ENCODE measurements at places on chromosomes 7 and 10.

DNA sequence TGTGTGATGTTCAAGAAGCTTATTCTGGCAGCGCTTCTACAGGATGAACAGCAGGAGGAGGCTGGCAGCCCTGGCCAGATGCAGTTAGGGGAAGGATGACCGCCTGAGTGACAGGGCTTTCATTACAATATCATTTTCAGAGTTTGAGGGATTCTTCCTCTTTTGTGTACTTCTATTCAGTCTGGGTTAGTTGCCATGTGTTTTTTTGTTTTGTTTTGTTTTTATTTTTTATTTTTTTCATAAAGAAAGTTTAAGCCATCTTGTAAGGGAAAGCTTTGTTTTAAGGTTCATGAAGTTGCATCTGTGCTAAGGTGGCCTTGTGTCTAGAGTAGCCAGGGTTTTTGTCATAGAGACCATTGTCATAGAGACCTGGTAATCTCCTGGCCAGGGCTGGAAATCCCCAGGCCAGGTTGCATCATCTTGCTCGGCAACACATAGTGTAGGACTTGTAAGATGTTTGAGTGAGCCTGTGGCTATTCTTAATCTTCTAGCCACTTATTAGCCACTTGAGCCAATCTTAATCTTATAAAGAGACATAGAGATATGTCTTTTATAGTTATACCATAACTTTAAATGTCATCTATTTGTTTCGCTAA, 230.5 kb upstream of the TMEM229A start:
- DNase-seq, result no peak

DNA sequence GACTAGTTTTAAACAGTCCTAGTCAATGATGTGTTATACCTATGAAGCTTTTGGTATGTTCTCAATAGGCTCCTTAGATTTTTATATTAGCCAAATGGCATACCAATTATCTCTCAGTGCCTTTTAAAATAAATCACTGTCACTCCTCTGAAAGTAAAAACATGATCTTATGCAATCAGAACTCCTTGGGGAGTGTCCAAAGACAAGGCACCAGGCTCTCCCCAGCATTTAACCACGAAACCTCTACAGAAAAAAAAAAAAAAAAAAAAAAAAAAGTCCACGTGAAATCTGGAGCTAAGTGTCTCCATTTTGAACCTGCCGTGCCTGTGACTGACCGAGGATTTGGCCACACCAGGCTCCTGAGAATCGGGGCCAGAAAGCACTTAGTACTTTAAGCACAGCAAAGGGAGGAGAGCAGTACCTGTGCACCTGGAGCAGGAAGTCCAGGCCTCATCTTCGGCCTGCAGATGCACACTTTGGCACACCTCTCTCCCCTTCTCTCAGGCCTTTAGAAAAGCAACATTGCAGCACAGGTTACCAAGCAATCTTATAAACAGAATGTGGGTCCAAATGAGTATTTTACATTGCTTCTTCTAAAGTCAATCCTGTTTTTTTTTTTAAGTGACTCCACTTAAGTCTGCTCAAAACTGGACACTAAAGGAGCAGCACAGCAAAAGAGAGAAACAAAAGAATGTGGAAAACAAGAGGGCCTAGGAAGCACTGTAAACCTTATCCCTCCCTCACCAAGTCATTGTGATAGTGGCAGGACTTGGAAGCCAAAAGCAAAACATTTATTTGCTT, 1.5 kb downstream of the FAM13C start:
- no peak for DNase-seq

- no peak for DNase-seq
Observed at GRCh38 chr7:105910172-105910571, 33.8 kb upstream of the ATXN7L1 start.

- DNase-seq, result no peak
Observed at GRCh38 chr7:121919986-121920385, 47.0 kb downstream of the PTPRZ1 start.

DNA sequence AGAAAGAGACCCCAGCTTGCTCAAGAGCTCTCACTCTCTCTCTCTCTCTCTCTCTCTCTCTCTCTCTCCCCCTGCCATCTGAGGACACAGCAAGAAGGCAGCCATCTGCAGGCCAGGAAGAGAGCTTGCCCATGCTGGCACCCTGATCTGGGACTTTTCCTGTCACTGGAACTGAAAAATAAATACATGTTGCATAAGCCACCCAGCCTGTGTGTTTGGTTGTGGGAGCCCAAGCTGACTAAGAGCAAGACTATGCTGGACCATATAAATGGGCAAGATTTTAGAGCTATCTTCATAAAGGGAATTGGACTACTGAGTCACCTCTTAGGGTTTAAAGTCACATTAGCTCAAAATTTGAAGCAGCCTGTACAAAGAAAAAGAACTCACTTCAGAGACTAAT, 98.6 kb downstream of the SLC16A9 start:
- no peak for DNase-seq

DNA sequence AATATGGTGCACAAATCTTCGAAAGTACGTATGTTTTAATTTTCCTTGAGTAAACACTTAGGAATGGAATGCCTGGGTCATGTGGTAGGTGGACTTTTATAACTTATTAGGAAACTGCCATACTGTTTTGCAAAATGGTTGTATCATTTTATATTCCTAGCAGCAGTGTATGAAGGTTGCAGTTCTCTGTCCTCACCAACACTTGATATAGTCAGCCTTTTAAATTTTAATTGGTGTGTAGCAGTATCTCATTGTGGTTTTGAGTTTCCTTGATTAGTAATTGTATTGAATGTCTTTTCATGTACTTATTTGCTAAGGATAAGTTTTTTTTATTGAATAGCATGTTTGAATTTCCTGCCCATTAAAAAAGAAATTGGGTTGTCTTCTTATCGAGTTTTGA, 926 bp upstream of the PCBD1 start:
- DNase-seq, result no peak

DNA sequence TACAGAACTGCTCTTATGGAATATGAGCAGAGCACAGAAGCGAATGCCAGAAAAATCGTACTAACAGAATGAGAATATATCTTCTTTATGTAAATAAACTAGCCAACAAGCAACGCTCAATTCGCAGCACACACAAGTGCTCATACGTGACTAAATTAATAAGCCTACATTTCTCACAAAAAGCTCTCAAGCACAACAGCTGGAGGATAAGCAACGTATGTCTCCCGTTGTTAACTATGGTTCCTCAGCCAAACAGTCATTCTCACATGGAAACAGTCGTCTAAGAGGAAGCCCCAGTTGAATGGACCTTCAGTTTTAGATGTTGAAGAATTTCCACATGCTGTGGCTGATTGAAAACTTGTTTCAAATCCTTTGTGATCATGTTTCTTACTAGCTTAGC, 110.4 kb downstream of the PKD1L1 start:
- DNase-seq, result no peak

DNA sequence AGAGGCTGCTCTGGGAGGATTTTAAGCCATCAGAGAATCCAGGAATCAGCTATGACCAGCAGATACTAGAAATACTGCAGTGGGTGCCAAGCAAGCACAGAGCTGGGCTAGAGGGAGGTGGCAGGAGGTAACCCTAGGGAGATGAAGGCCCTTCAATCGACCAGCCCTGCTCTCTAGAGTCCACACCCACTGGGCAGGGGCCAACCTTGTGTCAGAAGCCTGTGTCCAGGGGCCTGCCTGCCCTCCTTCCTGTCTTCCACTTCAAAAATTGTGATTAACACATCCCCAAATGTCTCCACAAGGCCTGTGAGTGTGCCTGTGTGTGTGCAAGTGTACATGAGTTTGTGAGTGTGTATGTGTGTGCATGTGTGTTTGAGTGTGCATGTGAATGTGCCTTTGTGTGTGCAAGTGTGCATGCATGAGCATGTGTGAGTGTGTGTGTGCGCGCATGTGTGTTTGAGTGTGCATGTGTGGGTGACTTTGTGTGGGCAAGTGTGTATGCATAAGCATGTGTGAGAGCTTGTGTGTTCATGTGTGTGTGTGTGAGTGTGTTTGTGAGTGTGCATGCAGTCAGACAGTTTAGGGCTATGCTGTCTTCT, 367.7 kb downstream of the SFMBT2 start:
- DNase-seq, result no peak

- no peak for DNase-seq
Observed at GRCh38 chr7:107269790-107270189, 101.0 kb downstream of the HBP1 start.

DNA sequence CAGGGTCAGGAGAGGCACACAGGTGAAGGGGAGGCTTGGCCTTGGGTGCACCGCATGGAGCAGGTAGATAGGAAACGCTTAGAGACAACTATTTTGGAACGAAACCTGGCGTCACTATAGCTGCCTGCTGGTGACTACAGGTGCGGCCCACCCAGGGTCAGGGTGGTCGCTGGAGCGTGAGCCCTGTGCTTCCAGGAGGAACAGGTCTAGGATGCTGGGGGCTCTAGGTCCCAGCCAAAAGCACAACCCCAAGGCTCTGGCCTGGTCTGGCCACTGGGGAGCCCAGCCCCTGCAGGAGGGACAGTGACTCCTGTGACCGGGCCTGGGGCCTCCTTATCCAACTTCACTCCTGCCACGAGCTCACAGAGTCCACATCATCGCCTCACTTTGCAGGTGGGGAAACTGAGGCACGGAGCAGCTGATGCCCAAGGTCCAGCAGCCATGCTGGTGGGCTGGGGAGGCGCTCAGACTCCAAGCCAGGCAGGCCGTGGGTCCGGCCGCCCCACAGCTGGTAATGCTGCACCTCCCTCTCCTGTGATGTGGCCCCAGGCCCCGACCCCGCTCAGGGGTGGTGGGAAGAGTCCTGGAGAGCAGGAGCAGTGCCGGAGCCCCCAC, 9.0 kb downstream of the LFNG start:
- DNase-seq, result no peak

DNA sequence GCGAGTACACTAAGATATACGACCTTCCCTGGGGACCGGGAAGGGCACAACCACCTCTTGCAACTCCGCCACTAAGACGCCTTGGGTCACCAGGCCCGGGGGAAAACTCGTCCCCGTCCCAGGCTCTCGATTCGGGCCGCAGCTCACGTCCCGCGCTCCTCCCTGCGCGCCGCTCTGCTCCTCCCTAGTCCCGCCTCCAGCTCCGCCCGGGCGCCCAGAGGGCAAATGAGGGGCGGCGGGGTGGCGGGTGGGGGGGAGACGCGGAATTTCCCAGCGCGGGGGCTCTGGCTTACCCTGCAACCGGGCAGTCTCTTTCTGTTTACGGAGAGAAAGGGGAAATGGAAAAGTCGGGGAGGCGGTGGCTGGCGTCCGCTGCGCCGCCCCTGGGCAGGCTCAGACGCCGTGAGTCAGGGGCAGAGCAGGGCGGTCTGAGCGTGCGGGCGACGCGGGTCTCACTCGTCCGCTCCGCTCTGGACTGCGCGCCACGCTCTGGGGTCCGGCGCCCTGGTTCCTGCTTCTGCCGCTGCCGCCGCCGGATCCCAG, at the start of gene MAP3K8:
Gene MAP3K8, plus strand, starts transcription at position 455 of the 543 bp plus-strand sequence. CDS start 4,755 bp downstream, outside the sequence.
- DNase-seq, result peak; percentile 69

DNA sequence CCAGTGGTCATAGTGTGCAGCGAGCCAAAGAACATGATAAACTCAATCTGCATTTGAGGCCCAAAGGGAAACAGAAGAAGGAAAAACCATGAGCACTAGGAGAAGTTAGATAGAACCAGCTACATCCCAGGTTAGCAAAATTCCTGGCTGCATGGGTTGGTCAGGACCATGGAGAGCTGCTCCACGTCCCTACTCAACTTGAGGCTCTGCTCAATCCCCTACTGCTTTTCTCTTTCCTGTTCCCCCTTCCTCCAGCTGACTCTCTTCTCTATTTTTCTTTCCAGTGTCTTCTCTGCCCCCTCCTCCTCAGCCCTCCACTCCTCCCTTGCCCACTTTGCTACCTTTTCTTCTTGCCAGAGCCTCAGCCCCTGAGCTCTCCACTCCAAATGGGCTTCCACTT, 21.9 kb upstream of the VSIR start:
- peak; percentile 54 for DNase-seq

DNA sequence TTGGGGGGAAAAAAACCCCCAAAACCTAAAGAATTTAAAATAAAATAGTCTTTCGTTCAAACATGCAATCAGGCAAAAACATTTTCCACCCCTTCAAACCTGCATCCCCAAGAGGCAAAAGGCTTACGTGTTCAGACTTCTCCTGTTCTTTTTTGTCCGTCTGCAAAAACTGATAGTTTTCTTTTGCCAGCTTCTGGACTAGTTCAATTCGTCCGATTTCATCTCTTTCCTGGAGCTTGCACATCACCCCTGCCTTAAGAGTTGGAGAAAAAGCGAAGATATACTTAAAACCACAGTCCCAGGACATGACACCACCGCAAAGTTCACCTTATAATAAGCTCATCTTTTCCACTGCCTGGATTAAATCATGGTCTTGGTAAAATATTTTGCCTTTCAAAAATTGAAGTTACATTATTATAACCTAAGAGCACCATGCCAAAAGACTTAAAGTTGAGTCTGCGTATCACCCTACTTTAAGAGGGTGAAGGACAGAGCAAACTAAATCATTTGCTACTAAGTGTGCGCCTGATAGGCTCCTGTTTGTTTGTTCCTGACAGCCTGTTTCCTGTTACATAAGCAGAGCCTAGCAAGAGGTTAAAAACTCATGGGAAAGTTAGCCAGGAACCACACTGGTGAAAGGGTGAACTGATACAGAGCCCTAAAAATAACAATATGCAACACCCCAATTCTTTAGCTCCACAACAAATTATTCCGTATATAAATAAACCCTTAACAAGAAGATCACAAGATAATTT, 137.0 kb downstream of the RAPGEF5 start:
- DNase-seq, result no peak

- peak; percentile 71 for DNase-seq
Observed at GRCh38 chr7:2231992-2232765, 566 bp downstream of the MAD1L1 start.

DNA sequence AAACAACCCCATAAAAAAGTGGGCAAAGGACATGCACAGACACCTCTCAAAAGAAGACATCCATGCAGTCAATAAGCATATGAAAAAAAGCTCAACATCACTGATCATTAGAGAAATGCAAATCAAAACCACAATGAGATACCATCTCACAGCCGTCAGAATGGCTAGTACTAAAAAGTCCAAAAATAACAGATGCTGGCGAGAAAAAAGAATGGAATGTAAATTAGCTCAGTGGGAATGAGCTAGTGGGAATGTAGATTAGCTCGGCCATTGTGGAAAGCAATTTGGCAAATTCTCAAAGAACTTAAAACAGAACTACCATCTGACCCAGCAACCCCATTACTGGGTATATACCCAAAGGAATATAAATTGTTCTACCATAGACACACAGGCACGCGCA, 287.0 kb downstream of the WDR37 start:
- no peak for DNase-seq

- DNase-seq, result no peak
Observed at GRCh38 chr7:127620406-127621233, 2.7 kb upstream of the PAX4 start.

GRCh38 chr7:29095631-29096445, 50.5 kb downstream of the CPVL start:
- DNase-seq, result no peak

GRCh38 chr10:14080795-14081194, 249.9 kb downstream of the FRMD4A start:
- no peak for DNase-seq

DNA sequence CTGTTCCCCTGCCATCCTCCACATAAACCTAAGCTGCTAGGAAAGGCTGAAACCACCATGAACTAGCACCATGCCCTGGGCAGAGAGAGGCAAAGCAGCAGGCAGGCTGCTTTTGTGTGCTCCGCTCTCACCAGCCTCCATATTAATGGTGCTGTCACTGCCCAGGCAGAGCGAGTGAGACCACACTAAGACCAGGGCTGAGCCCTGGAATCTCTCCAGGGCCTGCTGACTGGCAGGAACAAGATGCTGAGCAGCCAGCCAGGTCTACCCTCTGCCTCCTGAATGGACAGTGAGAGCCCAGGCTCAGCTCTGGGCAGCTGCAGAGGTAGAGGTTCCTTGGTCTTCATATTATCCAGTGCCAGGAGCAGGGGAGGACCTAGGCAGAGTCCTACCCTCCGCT, 1.6 kb upstream of the CRHR2 start:
- DNase-seq, result no peak

GRCh38 chr7:31688996-31689395, 2.0 kb downstream of the PPP1R17 start:
- DNase-seq, result no peak

Data from H54 (cell line).